KBM-7 (cell line): ENCODE measurements at places on chromosomes 11 and 22.

- peak; percentile 84 for DNase-seq
Observed at GRCh38 chr11:117316197-117316961, at the start of gene BACE1. Gene BACE1, minus strand, starts transcription at chr11:117316256. Its CDS starts 461 bp downstream, at chr11:117315795.

- no peak for DNase-seq
Observed at GRCh38 chr11:124075841-124076651, 34.9 kb upstream of the OR10G7 start.

GRCh38 chr11:97224396-97224795, 834.6 kb downstream of the JRKL start:
- no peak for DNase-seq

DNA sequence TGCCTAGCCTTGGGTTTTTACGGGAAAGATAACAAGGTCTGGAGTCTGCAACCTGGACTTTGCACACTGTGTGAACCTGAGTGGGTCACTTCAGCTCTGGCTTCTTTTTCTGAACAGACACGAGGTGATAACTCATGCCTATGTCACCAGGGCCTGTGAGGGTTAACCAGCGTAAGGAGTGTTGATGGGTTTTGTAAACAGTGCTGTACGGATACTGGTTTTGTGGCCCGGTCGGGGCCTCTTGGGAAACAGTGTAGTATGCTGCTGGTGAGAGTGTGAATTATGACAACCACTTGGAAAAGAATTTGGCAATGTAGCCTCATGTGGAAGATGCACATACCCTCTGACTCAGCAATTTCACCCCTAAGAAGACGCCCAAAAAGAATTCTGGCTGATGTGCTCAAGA, 266.8 kb downstream of the MN1 start:
- no peak for DNase-seq

DNA sequence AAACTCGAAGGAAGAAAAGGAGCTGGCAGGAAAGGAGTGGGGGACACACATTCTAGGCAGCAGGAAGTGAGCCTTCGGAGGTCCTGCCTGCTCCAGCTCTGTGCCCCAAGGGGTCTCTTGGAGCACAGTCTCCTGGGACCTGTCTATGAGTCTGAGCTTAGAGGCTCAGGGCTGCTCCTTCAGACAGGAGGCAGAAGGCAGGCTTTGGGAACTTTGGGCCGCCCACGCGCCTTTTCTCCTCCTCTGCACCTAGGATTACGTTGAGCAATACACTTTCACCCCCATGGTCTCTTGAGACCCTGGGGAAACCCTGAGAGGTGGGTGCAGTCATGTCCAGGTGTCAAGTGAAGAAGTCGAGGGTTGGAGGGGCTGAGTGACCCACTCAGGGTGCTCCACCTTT, 965 bp downstream of the TCN2 start:
- no peak for DNase-seq

DNA sequence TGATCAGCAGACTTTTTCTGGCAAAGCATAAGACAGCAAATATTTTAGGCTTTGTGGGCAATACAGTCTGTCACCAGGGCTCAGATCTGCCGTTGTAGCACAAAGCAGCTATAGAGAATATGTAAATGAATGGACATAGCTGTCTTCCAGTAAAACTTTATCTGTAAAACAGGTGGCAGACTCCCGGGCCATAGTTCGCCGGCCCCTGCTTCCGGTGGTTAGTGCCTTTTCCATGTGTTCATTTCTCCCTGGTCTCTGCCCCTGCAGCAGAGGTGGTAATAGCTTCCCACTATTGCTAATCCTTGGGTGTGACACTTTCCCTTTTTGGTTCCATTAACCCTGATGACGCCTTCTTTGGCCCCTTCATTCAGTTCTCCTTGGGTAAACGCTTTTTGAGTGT, 93.7 kb upstream of the LDLRAD3 start:
- no peak for DNase-seq

DNA sequence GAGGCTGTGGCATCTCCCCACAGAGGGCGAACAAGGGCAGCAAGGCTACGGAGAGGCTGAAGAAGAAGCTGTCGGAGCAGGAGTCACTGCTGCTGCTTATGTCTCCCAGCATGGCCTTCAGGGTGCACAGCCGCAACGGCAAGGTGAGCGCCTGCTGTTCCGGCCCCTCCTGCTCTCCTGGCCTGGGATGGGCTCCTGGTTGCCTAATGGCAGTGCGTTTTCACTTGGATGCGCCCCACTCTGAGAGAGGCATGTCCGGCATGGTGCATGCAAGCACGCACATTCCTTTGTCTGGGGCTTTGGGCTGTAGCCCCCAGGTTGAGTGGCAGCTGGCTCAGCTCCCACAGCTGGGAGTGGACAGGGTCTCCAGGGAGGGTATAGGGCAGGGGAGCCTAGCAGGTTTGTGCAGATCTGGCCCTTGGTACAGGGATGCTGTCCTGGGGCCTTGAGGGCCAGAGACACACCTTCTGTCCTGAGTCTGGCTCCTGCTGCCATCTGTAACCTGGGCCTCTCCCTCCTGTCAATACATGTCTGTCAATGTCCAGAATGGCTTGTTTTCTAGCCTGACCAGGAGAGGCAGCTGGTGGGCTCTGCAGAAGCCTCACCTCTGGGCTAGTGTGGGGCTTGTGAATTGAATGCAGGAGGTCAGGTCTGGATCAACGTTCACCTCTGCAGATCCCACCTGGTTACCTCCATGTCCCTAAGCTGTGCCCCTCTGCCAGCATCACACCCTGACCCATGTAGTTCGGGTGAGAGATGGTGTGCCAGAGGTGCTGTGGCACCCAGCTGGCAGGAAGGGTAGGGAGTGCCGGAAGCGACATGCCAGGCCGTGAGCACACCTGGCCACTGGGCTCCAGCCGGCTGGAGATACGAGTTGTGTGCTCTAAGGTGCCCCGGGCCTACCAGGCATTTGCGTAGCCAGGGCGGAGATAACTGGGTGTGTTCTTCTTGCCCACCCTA, 107.1 kb downstream of the BCR start:
- no peak for DNase-seq

DNA sequence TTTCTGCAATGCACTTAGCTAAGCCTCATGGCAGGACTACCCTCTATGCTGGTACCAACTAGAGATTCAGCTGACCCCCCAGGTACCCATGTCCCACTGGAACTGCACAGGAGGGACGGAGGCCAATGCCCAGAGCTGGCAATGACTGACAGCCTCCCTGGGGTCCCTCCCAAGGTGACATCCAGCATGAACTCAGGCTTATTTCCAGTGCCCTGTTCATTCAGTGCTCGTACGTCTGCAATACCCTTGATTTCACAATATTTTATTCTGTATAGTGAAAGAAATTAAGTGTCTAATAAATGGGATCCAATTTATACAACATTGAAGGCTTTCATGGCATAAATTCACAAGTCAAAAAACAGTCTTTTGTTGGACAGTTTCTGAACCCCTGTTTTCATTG, 20.2 kb downstream of the ETS1 start:
- no peak for DNase-seq

DNA sequence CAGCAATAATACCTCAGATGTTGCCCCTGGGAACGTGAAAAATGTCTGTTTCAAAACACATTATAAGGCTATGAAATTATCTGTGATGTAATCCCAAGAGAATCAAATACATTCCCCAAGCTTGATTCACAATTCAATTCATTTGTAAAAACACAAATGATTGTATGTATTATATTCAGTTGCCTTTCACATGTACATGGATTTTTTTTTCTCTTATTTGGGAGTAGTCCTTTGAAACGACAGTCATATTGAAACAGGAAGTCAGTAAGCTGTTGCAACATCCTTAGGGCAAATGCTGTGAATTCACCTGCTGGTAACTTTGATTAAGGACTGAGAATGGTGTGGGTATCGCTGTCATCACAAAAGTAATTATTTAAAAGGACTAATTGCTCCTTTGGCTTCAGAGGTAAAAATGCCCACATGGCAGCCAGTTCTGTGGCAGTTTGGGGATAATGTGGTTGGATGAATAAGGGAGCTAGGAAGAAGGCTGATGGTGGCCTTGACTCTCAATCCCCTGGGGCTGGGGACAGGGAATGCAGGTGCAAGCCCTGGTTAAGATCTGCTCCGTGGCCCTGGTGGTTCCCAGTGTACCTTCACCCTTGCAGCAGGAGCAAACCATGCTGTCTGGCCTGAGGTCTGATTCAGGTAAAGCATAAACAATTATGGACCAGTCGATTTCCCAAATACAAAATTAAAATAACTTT, 13.2 kb downstream of the EHF start:
- DNase-seq = peak; percentile 53

DNA sequence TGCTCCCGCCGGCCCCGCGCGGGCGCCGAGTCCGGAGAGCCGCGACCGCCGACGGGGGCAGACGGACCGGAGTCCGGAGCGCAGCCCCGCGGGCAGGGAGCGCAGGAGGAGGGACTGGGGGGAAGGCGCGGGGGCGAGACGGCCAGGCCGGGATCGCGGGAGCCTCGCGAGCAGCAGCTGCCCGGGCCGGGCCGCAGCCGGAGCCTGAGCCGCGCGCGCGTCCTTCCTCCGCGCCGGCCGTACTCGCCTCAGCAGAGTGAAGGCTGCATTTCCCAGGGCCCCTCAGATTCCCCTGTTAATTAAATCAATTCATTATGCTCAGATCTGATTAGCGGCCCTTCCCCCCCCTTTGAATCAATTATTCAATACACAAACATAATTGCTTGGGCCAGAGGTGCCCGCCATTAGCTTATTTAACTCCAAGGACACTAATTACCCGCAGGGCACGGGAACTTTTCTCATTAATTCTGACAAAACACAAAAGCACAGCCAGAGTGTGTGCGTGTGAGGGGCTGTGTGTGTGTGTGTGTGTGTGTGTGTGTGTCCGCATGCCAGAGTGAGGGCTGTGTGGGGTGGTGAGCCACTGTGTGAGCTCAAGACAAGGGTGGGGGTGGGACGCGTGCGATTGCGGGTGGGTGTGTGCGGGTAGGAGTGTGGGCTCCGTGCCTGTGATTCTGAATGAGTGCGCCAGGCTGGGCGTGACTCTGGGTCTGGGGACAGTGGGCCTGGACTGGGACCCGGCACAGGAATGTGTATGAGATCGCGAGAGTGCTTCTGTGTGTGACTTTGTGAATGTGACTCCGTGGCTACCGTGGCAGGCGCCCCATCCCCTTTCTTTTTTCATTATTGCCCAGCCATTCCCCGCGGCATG, 5.1 kb upstream of the LMO1 start:
- no peak for DNase-seq

DNA sequence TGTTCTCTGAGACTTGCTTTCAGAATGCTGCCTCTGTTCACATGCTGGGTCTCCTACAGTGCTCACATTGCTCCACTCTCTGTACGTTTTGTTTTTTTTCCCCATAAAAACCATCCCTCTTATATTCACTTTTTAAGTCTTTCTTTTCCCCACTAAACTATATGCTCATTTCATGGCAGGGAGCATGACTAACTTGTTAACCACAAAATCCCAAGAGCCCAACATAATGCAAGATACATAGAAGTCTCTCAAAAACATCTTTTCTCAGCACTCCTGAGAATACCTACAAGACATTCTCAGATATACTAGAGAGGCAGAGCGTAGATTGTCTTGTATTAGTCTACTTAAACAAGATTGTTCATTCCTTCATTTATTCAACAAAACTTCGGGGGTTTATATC, 73.3 kb downstream of the FAM76B start:
- DNase-seq = no peak

DNA sequence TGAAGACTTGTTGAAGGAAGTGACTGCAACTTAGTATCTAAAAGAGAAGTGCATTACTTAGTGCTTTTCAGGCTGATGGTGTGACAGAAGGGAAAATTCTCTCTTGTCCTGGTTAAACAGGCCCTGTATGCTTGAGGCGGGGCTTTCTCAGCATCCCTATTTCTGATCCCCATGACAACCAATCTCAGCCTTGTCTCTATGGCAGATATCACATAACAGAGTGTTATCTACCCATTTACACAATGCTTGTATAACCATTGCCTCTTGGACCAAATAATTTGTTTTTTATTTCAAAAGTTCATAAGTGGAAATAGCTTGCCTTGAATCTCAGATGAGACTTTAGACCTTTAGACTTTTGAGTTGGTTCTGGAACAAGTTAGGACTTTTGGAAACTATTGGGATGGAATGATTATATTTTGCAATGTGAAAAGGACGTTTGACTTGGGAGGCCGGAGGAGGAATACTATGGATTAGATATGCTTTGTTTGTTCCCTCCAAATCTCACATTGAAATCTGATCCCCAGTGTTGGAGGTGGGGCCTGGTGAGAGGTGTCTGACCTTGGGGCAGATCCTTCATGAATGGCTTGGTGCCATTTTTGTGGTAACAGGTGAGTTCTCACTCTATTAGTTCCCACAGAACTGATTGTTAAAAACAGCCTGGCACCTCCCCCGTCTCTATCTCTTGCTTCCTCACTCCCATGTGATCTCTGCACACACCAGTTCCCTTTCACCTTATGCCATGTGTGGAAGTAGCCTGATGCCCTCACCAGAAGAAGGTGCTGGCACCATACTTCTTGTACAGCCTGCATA, 3.1 kb upstream of the GLYAT start:
- no peak for DNase-seq

GRCh38 chr11:31943056-31943780, 132.1 kb upstream of the PAX6 start:
- no peak for DNase-seq

DNA sequence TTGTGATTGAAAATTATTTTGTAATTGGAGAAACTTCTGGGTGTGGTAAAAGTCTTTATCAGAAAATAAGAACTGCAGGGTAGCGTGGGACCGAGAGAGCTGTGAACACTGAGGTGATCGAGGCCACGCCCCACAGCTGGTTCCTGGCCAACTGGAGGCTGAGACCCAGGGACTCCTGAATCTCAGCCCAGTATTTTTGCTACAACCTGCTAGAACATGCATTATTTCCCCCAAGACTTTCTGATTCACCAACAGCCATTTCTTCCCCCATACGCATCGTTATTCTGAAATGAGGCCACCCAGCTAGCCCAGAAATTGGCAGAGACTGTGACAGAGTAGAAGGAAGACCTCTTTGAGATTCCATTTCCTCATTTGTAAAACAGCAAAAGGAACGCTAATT, 3.4 kb upstream of the FGF19 start:
- no peak for DNase-seq

DNA sequence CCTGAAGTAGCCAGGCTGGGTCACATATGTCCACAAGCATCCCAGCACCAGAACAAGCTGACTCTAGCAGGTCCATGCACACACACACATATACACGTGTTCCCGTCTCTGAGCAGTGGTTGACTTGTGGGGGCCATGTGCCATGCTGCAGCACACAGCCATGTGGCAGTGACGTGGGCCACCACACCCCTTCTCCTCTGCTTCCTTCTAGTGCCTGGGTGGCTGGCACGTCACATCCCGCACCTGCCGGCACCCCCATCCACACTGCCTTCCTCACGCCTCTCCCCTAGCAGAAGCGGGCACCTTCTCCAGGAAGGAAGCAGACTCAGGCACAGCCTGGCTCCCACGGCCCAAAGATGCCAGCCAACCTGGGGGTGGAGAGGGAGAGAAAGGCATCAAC, 9.5 kb downstream of the SYT7 start:
- no peak for DNase-seq

GRCh38 chr11:17188675-17189074, 19.1 kb downstream of the PIK3C2A start:
- no peak for DNase-seq

GRCh38 chr11:134730561-134731212, 318.6 kb upstream of the B3GAT1 start:
- no peak for DNase-seq
